ENCODE measurements at places on chromosomes 12 and 14.

- no peak for DNase-seq
These were observed 111.5 kb upstream of the IFNG-AS1 start for GRCh38 chr12:67877727-67878126.

- peak; percentile 12 for DNase-seq
These were observed 13.7 kb downstream of the COL2A1 start for GRCh38 chr12:47990351-47991105.

- no peak for DNase-seq
These were observed 60.8 kb downstream of the FLRT2 start for GRCh38 chr14:85590784-85591183.

- DNase-seq, result no peak
These were observed 158.6 kb upstream of the PARP11 start for GRCh38 chr12:4031703-4032291.

GRCh38 chr14:55458800-55459515 lies 18.5 kb upstream of the TBPL2 start:
- DNase-seq, result no peak

GRCh38 chr14:70794294-70794693 lies 15.0 kb downstream of the MAP3K9 start:
- no peak for DNase-seq

- DNase-seq, result no peak
These were observed 60.7 kb downstream of the IRF2BPL start for GRCh38 chr14:76967788-76968187.

GRCh38 chr12:83010169-83010804 lies 323.6 kb downstream of the TMTC2 start:
- DNase-seq, result no peak

GRCh38 chr12:16346958-16347357 lies 487 bp upstream of the MGST1 start:
- DNase-seq, result no peak

DNA sequence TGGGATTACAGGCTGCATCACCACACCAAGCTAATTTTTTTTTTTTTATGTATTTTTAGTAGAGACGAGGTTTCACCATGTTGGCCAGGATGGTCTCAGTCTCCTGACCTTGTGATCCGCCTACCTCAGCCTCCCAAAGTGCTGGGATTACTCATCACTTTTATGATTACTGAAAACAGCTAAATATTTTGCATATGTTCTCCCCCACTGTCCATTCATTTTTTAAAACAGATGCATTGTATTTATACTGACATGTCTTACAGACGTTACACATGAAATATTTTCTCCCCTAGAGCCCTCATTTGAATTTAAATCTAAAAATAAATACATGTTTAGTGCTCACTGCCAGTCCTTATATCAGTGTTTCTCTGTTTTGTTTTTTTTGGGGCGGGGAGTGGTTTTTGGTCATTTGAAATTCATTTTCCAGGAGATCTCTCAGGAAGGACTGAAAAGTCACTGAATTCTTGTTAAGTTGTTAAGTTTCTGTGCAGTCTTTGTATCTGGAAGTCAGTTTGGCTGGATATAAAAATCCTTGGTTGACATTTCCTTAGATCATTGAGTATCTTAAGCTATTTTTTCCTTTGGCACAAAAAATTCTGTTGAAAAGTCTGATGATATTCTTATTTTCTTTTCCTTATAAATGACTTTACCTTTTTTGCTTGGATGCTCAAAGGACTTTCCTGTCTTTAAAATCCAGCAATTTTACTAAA lies 9.4 kb downstream of the FBXO21 start:
- no peak for DNase-seq

GRCh38 chr14:23217032-23218020 lies 20.4 kb upstream of the RNF212B start:
- DNase-seq, result no peak

DNA sequence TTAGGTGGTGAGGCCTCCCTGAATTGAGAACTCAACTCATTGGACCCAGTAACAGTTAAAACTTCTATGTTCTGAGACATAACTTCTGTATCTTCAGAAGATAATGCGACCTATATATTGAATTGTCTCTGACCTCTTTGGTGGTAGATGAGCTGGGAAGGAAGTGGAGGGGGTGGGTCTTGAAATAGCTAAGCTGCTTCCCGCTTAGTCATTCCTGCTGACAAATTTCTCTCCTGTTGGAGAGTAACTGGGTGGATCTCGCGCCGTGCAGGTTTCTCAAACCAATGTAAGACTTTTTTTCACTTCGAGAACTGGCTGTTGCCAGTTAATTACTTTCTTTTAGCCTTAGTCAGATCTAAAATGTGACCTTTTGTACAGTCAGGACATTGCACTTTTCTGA lies 100.8 kb downstream of the PPHLN1 start:
- DNase-seq, result no peak

DNA sequence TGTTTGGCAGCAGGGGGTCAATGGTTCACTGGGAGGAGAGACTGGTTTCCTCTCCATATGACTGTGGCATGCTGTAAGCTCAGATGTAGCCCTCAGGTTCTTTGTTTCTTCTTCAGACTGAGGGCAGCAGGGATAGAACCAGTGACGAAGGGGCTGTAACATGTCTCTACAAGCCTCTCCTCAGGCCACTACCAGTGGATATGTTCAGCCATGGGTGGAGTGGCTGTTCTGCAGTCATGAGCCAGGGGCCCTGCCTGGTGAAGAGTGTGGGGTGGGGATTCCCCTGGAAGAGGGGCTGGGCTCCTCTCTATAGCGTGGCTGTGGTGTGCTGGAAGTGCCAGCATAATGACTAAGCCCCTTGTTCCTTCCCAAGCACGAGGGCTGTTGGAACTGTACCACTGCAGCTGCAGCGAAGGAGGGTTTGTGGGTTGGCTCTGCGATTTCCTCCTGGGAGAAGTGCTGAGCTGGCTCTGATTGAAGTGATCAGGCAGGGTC lies 55.8 kb downstream of the CMAS start:
- DNase-seq, result no peak

GRCh38 chr12:128959901-128960300 lies 106.6 kb downstream of the GLT1D1 start:
- DNase-seq, result no peak

DNA sequence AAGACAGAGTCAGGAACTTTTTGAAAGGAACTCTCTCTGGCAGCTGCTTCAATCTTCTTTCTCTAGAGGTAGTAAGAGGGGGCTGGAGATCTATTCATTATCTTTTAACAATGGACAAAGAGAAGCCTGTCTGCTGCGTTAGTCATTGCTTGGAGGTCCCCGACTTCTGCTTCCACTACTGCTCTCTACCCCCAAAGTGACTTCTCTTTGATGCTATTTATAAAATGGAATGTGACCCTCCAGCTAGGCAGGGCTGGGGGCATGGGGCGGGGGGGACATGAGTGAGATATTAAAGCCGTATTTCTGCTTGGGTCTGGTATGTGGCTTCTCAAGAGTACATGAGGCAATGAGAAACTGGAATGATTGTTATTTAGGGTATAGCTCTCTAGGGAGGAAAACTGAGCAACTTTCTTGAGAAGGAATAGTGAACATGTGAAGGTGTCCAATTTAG lies 41.4 kb upstream of the NUDT4 start:
- DNase-seq, result no peak

GRCh38 chr12:130932061-130932930 lies 21.4 kb upstream of the ADGRD1 start:
- DNase-seq, result no peak

GRCh38 chr12:19130224-19131024 lies 891 bp downstream of the PLEKHA5 start:
- DNase-seq, result no peak

GRCh38 chr12:130087222-130087621 lies 75.0 kb upstream of the FZD10 start:
- DNase-seq, result no peak

DNA sequence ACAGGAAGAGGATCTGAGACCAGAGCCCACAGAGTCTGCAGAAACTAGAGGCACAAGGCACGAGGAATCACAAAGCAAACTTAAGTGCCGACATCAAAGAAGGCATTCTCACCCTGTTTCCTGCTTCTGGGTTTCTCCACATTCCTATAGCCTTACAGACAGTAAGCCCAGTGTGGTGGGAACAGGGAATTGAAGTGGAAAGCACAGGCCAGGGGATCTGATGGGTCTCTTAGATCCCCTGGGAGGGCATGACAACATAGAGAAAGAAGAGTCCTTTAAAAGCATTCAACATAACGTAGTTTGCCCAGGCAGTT lies 75.6 kb upstream of the FRMD6 start:
- no peak for DNase-seq

- DNase-seq, result no peak
These were observed 688.6 kb downstream of the NOVA1 start for GRCh38 chr14:25909045-25909747.

DNA sequence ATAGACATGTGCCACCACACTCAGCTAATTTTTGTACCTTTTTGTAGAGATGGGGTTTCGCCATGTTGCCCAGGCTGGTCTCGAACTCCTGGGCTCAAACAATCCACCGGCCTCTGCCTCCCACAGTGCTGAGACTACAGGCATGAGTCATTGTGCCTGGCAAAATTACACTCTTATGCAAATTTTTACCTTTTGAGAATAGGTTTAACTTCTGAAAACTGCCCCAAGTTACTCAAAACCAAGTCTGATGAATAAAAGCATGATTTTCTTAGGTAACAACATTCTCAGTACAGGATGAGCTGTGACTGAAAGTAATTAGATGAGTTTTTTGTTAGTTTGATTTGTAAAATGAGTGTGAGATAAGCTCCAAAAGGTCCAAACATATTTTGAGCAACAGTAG lies 166.0 kb downstream of the RPS29 start:
- DNase-seq, result no peak

DNA sequence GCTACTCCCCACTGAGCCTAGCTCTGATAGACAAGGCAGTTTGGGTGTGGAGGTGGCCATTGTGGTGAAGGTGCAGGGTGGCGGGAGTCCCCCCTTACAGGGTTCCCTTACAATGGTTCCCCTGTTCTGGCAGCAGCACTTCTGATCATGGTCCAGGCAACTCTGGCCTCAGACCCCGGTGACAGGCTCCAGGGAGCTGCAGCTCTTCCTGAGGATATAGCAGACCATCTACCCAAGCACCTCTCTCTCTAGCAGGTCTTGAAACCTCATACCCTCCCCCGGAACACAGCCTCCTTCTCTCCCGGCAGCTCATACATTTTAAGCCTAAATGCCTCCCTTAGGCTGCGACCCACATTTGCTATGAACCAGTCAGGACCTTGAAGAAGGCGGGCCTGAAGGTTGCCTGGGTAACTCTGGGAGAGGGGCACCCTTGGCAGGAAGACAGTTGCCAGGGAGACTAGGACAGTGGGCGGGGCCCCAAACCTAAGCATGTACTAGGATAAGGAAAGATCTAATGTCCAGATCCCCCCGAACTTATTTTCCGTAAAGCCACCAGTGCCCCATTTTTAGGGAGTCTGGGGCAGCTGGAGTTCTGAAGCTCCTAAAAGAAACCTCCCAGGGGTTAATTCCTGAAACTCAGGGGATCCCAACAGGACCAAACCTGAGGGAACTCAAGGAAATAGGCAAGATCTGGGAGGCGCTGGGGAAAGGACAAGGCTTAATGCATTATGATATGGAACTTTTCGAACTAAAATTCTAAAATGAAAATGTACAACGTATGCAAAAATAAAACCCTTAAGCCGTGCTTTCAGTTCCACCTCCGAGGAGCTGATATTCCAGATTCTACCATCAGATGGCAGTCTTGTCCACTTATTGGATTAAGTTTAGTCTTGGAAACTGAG lies 4.5 kb upstream of the GDF11 start:
- DNase-seq, result peak; percentile 67

- no peak for DNase-seq
These were observed 138.5 kb upstream of the AMIGO2 start for GRCh38 chr12:47218191-47218654.
